ENCODE measurements at places on chromosomes 7 and 10.

DNA sequence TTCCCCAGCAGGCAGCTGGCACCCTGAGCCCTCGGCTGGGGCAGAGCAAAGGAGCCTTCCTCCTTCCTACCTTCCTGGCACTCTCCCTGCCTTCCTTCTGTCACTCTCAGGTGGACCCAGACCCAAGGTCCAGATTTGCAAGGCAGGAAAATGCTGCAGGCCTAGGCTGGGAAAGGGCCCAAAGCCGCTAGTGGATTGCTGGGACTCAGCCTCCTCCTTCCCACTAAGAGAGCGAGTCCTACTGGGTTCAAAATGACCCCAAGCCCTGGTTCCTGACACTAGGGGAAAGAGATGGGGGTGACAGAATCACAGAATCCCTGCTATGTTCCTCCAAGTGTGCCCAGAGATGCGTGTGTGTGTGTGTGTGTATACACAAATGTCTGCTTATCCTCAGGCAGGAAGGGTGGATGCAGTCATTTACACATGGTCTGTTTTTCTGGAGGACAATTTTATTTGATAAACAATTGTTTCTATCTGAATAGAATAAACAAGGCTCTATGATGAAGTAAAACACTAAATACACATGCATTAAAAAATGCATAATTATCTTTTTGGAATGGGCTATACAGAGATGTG, 1.3 kb upstream of the PLAU start:
- no peak for DNase-seq

- DNase-seq: no peak
Observed at GRCh38 chr7:91801331-91801983, 79.0 kb downstream of the MTERF1 start.

- no peak for DNase-seq
Observed at GRCh38 chr7:132030883-132031282, 474.5 kb upstream of the PODXL start.

DNA sequence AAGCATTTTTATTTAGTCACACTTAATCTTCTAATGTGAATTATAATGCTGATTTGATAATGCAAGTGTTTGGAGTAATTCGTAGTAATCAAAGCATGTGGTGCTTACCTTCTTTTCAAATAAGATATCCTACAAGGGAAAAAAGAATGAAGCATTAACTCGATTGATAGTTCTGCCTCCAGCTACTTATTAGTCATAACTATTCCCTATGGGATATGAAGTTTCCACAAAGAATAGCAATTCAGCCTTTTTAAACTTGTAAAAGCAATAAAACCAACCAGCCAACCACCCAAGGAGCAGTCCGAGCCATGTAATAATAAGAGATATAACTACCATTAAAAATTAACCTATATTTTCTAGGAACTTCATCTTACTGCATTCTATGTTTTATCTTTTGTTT, 11.6 kb downstream of the COL28A1 start:
- DNase-seq: no peak

GRCh38 chr10:68796605-68797004, 30.7 kb upstream of the STOX1 start:
- DNase-seq: no peak

- no peak for DNase-seq
Observed at GRCh38 chr7:98387544-98388226, 13.2 kb downstream of the BAIAP2L1 start.

DNA sequence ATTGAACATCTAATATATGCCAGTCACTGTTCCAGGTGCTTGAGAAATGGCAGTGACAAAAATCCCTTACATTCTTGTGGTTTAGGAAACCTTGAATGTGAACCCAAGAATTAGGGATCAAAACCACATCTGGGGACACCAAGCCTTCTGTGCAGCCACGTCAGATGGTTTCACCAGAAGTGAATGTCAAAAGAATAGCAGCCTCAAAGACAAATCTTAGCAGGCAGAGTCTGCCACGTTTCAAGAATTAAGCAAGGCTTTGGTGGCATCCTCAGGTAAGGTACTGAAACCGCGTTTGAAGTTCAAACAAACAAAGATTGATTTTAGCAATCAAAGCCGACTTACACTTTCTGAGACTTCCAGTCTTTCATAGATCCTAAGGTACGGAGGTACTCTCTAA, 225.5 kb upstream of the GNAI1 start:
- DNase-seq: no peak

DNA sequence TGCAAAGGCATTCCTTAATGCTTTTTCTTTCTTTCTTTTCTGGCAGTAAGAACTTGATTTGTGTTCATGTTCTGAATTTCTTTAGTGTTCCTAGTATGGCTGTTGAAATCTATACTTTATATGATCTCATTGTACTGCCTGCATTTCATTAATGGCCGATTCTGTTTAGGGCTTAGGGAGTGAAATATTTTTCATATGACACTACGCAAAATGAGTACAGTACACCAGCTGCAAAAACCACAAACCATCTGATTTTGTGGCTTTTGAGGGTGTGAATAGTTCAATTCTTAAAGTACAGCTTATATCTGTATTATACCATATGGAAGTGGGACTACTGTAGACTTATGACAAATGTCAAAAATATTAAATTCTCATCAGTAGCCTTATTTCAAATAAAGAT, 69.1 kb upstream of the FOXP2 start:
- no peak for DNase-seq

DNA sequence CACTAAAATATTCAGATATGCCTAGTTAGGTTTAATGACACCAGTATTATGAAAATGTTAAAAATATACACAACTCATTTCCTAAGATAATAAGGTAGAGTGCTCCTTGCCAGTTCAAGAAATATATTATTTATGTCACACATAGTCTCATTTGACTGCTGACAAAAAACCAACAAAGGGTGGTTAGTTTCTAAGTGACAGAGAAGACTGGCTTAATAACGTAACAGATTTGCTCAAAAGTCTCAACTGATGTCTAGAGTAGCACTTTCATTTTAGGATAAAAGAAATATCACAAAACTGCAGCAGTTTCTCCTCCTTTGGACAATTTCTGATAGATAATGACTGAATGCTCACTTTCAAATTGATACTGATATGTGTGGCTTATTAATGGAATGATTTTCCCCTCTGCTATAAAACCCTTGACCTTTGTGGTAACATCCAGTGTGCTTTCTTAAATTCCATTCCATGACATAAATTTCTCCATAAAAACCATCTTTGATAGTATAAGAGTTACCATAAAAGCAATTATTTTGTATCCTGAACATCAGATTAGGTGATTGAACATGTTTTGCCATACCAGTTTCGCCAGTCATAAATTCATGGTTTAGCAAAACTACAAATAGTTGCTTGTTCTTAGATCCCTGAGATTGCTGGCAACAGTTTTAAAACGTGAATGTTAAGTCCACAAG, 94.2 kb downstream of the NRBF2 start:
- DNase-seq: no peak

GRCh38 chr7:7596176-7596575, 29.5 kb downstream of the MIOS start:
- DNase-seq: no peak

GRCh38 chr10:29702273-29703164, 67.7 kb upstream of the SVIL start:
- DNase-seq: no peak

DNA sequence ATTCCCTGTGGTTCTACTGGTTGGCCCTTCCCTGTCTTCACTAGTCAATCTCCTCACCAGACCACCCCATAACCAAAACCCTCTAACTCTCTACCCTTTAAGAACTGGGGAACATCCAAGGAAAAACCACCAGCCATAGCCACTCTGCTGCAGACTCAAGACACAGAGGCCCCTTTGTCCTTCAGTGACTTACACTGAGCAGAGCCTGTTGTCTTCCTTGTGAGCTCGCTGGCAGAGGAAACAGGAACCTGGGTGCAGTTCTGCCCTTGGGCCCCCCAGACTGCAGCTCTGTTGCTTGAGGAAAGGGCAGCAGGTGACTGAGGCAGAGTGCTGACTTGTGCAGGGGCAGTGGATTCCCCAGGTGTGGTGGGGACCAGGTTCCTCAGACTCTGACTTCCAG, 30.6 kb downstream of the ZC3HAV1 start:
- no peak for DNase-seq

GRCh38 chr7:138814816-138815332, 16.9 kb upstream of the ATP6V0A4 start:
- no peak for DNase-seq

- DNase-seq: no peak
Observed at GRCh38 chr7:36969376-36969775, 245.1 kb upstream of the AOAH start.

DNA sequence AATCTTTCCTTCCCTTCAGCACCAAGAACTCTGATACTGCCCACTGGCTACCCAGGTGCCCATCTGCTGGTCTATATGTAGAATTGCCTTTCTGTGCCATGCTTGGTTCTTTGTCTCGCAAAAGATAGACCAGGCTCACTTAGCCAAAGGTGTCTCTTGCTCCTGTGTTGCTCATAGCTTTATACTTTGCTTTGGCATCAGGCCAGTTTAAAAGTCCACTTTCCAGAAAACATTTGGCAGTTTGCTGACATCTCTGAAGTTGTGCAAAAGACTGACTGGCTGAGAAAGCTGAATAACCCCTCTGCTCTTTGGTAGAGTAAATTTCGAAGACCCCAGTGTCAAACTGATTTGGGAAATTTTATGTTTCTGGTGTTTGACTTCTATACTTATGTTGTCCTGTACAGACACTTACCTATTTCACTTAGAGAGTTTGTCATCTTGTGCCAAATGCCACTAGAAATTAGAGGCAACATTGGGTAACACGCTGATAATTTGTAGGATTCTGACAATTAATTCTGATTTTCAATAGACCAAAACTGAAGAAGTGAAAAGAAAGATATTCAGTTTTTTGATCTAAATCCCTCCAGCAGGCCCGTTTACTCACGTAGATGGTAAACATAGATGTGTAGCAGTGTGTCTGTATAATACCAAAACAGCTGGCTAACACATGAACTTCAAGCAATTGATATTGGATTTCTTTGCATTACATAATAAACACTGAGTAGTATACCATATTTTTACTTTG, 91.1 kb downstream of the CPED1 start:
- DNase-seq: no peak

DNA sequence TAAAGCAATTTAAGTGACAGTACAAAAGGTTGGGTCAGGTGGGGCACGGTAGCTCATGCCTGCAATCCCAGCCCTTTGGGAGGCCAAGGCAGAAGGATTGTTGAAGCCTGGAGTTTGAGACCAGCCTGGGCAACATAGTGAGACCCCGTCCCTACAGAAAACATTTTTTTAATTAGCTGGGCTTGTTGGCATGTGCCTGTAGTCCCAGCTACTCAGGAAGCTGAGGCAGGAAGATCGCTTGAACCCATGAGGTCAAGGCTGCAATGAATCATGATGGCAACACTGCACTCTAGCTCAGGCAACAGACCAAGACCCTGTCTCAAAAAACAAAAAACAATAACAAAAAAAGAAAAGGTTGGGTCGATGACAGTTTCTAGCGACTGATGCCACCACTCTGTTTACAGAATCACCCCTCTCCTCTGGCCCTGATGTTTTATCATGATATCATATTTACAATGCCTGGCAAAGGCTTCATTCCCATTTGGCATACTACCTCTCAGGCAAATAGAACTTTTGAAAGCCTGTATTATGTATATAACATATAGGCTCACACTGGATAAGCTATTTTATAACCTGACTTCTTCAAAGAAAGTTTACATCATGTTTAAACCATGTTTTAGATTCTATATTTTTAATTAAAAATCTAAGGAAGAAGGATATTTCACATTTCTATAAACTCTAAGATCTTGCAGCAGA, 558 bp upstream of the ABCC2 start:
- DNase-seq: no peak
